ENCODE measurements at places on chromosomes 7 and 10. TPM values are rescaled to one million over a fixed set of nuclear protein-coding genes. Genes with fewer than 3 reads are reported as not detected.

The EXOC4 gene
- 73.8 TPM for total RNA-seq

The CALCR gene
- not detected for total RNA-seq

DNA sequence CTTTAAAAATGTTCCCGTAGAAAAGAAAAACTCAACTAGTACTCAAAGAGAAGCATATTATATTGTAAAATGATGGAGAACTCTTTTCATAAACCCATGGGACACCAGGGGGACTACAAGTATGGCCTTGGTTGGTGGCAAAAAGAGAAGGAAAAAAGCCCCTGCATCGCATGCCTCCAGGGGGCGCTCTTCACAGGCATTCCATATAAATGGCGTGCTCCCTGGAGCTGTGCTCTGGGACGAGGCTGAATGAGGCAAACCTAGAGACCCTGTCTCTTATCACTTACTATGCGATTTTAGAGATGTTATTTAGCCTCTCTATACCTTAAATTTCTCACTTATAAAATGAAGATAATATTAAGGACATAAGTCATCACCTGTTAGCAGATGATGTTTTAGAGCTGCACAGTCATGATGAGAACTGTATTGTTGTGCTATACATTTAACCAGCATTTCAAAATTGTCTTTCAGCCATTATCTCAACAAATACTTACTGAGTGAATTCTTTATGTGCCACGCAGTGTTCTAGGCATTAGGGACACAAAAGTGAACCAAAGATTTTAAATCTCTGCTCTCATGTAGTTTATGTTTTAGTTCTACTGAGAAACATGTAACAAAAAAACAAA, 105.8 kb downstream of the ARHGAP21 start:
- H3K4me3 ChIP-seq: no peak overlapping the region
- peak; percentile 78 for DNase-seq
- peaks cover 1% of the 10 kb centered on the region for H3K4me1 ChIP-seq
- H3K27ac ChIP-seq: no peak overlapping the region
- no peaks in the 10 kb centered on the region for H3K36me3 ChIP-seq
- no peaks in the 10 kb centered on the region for H3K27me3 ChIP-seq

DNA sequence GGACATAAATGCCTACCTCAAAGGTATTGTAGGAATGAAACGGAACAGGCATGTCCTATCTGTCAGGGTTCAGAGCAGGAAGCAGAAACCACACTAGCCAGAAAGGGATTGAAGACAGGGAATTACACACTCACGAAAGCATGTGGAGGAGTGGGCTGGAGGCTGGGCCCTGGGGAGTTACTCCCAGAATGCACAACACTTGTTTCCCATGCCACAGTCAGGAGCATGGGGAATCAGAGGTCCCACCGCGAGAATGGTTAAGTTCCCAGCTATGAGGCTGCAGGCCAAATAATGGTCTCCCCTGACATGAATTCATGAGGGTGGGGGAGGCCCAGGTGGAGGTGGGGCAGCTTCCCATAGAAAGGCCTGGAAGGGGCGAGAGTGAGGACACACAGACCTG, 212.7 kb downstream of the HERPUD2 start:
- H3K36me3 ChIP-seq: peaks cover 31% of the 10 kb centered on the region
- no peak overlapping the region for H3K4me3 ChIP-seq

DNA sequence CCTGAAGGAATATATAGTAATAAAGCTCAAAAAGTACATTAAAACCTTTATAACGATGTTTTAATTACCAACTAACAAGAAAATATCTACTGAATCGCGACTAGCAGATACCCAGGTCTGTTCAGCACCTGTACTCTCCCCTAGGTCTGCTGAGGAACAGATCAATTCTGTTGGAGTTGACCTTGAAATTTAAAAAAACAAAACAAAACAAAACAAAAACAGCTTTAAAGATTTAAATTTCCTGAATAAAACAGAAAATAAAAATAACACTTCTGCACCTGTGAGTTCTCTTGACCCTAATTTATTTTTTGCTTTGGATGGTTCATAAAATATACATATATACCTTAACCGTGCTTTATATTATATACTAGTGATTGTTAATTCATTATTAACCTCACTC, 24.6 kb downstream of the DIP2C start:
- no peak for DNase-seq
- no peak overlapping the region for H3K27ac ChIP-seq
- peaks cover 43% of the 10 kb centered on the region for H3K4me1 ChIP-seq
- H3K4me3 ChIP-seq: no peak overlapping the region
- H3K27me3 ChIP-seq: peaks cover 8% of the 10 kb centered on the region

DNA sequence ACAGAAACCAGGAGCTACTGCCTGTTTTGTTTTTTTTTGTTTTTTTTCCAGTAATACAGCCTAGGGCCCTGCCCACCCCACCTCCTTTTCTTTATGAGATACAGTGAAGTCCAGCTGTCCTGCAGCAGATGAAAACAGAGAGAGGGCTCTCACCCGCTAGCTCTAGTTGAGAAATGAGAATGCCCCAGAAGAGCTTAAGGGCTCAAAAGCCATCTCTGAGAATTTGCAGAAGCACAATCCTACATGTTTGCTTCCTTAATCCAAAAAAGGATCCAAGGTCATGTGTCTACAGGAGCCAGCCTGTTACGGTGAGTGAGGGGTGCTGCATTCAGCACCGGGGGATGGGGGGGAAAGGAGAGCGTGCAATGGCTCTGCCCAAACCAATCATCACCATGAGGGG, 122.7 kb downstream of the KCNMA1 start:
- H3K27ac ChIP-seq: no peak overlapping the region
- no peak for DNase-seq
- H3K27me3 ChIP-seq: no peaks in the 10 kb centered on the region
- no peak overlapping the region for H3K4me3 ChIP-seq

GRCh38 chr7:143905509-143905908, 3.5 kb upstream of the TCAF1 start:
- H3K27ac ChIP-seq: no peak overlapping the region
- H3K4me3 ChIP-seq: no peak overlapping the region
- H3K4me1 ChIP-seq: peaks cover 18% of the 10 kb centered on the region
- no peak for DNase-seq
- no peaks in the 10 kb centered on the region for H3K27me3 ChIP-seq
